SIG-M5 (cell line): ENCODE measurements at places on chromosomes 6 and 20.

DNA sequence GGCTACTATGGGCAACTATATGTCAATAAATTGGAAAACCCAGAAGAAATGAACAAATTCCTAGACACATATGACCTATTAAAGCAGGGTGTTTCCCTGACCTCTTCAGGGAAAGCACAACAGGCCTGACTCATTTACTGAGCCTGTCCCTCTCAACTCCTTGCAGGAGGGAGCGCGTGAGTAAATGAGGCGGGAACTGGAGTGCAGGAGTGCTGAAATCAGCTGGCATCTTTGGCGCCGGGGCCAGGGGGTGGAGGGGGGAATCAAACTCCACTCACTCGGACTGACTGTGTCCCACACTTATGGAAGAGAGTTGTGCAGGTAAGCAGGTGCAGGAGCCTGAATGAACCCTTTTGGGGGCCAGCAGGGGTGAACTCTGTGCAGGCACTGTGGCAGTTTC, 671.2 kb upstream of the PTCHD4 start:
- DNase-seq, result no peak

GRCh38 chr6:32190911-32191677, 1.1 kb upstream of the PBX2 start:
- DNase-seq, result no peak

DNA sequence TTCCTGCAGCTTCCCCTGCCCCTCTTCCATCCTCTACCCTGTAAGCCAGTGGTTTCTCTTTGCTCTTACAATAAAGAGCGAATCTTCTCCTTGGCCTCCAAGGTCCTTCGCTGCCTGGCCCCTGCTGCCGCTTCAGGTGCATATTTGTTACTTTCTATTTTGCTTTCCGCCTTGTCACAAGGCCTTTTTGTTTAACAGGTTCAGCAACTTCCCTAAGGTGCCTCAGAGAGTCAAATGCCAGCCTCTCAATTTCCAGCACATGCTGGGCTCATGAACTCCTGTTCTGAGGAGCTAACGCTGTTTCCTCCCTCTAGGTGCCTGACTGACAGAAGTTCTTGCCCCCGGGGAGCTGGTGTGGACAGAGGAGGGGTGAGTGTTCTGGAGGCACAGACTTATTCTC, 42.4 kb upstream of the EPB41L1 start:
- DNase-seq, result no peak

- DNase-seq, result no peak
These were observed 3.3 kb downstream of the PERP start for GRCh38 chr6:138103871-138104270.

GRCh38 chr6:64890609-64891008, 816.4 kb downstream of the EYS start:
- DNase-seq, result no peak

DNA sequence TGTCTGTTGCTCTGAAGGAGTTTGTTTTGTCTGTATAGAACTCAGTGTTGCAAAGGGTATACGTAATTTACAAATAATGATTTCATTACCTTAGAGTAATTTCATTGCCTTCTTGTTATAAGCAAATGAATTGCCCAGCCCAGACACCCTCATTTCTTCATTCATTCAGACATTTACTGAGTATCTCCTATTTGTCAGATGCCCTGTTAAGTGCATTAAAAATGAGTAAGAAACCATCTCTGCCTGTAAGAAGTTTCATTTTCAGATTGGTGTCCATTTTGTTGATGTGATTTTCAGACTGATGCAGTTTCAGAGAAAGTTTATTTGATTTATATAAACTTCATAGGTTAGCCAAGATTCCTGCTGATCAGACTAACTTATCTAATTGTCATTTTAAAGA, 429.3 kb downstream of the PHF3 start:
- no peak for DNase-seq

GRCh38 chr6:77371748-77372147, 91.5 kb downstream of the HTR1B start:
- no peak for DNase-seq

- no peak for DNase-seq
These were observed 9.9 kb downstream of the LAMA5 start for GRCh38 chr20:62357187-62357667.

GRCh38 chr6:82602776-82603175, 239.2 kb downstream of the TPBG start:
- DNase-seq, result no peak
